ENCODE measurements at places on chromosomes 5 and 9.

GRCh38 chr9:113524468-113524867 lies 60.9 kb downstream of the RGS3 start:
- no peak for DNase-seq

- DNase-seq, result no peak
Observed at GRCh38 chr5:38719916-38720315, 125.9 kb upstream of the OSMR start.

GRCh38 chr5:56326116-56326515 lies 93.0 kb upstream of the ANKRD55 start:
- DNase-seq, result no peak

DNA sequence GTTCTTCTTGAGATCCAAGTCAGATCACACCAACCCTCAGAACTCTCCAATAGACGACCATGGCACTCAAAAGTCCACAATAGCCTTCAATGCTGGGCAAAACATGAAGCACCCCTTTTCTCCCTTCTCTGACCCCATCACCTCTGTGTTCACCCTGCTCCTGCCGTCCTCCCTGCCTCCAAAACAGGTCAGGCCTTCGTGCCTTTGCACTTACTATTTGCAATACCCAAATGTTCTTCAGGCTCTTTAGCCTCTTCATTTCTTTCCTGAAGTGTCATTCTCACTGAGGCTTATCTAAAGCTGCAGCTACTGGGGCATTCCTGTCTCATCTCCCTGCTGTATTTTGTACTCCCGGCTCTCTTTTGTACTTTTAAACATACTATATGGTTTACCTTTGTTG lies 2.0 kb upstream of the ROPN1L start:
- DNase-seq, result no peak

- no peak for DNase-seq
Observed at GRCh38 chr5:9559965-9560364, 14.1 kb upstream of the SEMA5A start.

- peak; percentile 10 for DNase-seq
Observed at GRCh38 chr5:1666812-1667588, 132.6 kb downstream of the MRPL36 start.

DNA sequence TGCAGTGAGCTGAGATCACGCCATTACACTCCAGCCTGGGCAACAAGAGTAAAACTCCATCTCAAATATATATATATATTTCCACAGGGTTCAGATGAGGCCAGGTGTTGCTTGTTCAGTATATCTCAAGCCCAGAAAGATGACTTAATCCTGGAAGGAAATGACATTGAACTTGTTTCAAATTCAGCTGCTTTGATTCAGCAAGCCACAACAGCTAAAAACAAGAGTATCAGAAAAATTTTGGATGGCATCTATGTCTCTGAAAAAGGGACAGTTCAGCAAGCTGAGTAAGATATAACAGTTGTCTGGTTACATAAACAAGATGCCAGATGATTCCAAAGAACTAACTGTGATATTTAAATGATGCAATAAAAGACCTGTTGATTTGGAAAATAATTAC lies 352.0 kb downstream of the KCTD16 start:
- no peak for DNase-seq

GRCh38 chr9:126417043-126417442 lies 90.4 kb downstream of the MVB12B start:
- DNase-seq, result peak; percentile 76

DNA sequence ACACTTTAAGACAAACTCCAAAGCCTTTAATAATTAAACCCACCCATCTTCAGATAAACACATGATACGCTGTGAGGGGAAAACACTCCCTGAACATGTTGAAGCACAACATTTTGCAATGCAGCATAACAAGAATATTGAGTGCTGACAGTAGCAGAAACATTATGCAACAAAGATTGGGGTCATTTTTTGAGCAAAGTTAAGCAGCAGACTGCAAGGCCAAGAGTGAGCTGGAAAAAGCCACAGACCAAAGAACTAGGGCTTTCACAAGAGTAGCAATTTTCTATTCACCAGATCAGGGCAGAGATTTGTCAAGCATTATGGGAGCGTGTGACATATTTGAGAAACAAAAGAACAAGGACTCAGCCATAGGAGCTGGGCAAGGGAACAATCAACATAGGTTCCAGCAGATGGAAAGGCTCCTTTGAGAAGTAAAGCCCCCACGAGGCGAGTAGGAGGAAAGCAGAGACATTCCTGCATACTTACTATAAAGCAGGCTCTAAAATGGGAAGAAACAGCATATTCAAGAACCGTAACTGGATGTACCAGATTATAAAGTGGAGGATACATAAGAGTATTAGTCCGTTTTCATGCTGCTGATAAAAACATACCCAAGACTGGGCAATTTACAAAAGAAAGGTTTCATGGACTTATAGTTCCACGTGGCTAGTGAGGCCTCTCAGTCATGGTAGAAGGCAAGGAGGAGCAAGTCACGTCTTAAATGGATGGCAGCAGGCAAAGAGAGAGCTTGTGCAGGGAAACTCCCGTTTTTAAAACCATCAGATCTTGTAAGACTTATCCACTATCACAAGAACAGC lies 4.8 kb upstream of the TTC23L start:
- no peak for DNase-seq

DNA sequence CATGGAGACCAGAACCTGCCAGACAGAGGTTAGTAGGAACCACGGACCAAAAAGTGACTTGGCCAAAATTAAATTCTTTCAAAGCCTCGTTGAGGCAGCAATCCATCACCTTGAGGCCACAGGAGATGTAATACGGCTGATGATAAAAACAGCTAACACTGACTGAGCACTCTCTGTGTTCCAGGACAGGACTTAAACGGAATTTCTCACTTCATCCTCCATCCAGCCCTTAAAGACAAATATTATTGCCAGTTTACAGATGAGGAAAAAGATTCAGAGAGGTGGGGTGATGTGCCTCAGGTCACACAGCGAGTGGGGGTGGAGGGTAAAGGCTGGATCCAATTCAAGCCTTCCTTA lies 25.1 kb downstream of the STK10 start:
- no peak for DNase-seq

DNA sequence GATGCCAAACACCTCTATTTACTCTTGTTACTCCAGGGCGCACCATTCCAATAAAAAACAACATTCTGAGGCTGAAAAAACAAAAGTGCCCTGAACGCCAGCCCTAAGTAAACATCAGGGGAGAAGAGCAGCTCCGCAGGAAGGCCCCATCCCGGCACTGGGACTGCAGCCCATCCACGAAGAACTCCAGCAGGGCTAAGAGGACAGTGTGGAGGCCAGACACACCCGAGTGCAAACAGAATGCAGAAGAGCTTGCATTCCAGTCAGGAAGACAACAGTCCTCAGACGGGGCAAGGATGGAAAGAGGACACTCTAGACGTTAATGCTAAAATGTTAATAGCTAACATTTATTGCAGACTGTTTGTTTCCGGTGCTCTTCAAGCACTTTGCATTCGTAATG lies 33.0 kb downstream of the FAM240B start:
- DNase-seq, result no peak

DNA sequence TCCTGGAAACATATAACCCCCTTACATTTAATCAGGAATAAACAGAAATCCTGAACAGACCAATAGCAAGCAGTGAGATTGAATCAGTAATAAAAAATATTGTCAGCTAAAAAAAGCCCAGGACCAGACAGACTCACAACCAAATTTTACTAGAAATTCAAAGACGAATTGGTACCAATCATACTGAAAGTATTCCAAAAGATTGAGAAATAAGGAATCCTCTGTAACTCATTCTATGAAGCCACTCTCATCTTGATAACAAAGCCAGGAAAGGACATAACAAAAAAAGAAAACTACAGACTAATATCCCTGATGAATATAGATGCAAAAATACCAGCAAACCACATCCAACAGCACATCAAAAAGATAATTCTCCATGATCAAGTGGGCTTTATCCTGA lies 714.0 kb downstream of the SEMA5A start:
- no peak for DNase-seq

- no peak for DNase-seq
Observed at GRCh38 chr5:142012186-142012785, 541 bp downstream of the GNPDA1 start.

DNA sequence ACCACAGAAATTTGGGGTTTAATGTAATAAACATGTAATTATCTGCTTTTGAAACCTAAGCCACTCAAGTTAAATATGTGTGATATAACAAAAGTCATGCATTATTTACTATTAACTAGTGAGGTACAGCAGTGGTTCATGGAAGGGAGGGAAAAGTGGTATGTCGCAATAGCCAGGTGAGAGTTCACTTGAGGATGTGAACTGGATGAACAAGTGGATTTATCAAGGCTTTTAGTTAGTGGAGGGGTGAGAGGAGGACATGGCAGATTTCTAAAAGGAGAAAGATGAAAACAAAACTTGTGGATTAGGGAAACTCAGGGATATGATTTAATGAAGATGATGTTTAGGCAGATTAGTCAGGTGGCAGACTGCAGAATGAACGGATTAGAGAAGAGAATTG lies 141.3 kb upstream of the NFIB start:
- DNase-seq, result no peak

- no peak for DNase-seq
Observed at GRCh38 chr9:136282272-136282861, 21.5 kb downstream of the CCDC187 start.

- no peak for DNase-seq
Observed at GRCh38 chr9:135552021-135552697, 6.2 kb downstream of the OBP2A start.

DNA sequence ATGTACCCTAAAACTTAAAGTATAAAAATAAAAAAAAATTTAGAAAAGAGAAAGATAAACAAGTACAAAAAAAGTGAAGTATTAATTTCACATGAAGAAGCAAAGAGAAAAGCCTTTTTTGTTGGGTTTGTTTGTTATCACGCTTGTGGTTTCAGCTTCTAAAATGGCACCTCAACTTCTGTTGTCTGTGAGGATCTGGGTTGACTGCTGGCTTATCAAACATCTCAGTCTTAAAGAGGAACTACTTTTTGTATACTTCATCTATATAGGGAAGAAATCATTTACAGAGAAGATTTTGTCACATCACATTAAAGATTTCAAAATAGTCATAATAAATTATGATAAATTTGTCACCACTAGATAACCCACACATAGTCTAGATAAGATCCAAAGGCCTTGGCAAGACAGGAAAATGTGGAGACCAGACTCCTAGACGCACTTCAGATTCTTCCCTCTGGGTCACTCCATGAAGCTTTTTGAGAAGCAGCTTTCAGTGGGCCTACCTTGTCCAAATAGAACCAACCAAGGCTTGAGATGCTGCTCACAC lies 8.8 kb upstream of the ADGRV1 start:
- no peak for DNase-seq

GRCh38 chr5:79612667-79613198 lies 492 bp downstream of the TENT2 start:
- no peak for DNase-seq

DNA sequence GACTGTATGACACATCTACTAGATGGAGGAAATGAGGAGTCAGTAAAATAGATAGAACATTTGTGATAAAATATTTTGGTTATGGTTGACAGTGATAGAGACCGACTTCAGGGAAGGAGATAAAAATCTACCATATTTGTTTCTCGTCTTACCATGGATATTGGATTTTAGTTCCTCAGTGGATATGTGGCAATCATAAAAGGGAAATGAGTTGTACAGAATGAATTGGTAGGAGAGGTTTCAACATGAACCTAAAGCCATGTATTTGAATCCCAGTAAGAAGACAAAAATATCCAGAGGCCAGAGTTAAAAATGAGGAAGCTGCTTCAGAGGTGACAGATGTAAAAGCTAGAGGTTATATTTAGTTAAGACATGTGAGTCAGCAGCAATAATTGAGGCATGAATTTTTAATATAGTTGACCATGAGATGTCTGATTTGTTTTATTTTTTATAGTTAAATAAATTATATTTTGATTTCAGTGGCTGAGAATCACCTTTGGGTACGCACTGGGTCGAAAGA lies 480.4 kb upstream of the TUSC1 start:
- no peak for DNase-seq

DNA sequence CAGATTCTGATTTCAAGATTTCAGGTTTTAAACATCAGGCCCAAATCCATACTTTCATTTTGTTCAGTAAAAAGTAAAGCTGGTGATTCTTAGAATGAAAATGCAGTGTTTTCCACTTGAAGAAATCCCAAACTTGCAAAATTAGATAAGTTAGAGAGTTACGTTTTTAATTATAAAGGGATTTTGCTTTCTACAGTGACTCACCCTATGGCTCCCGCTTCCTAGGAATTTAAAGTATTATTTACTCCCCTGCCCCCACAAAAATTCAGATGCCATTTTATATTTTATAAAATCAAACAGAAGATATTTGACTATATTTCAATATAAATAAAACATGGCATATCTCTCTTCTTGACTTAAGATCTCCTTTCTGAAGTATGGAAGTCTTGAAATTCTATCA lies 402.9 kb downstream of the ZSWIM6 start:
- no peak for DNase-seq

DNA sequence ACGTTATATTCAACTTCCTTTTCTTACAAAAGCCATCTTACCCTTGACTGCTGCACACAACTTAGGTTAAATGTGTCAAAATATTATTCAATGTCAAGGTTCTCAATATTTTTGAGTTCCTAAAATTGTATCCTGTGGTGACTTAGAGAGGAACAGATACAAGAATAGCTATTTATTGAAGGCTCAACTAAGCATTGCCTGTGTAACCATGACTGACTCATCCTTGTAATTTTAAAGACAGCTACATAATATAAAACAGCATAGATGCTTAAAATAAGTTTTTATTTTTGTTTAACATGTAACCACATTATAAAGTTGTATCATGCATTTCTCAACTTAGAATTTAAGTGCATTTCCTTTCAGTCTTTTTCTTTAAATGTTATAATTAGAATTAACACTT lies 312.9 kb upstream of the RGMB start:
- no peak for DNase-seq

Measured in NCI-H2029 (cell line).